Naive thymus-derived CD4-positive, alpha-beta T cell (primary cell): ENCODE measurements at places on chromosomes 2 and 18.

GRCh38 chr2:148756292-148756975, 111.9 kb downstream of the EPC2 start:
- DNase-seq: no peak

DNA sequence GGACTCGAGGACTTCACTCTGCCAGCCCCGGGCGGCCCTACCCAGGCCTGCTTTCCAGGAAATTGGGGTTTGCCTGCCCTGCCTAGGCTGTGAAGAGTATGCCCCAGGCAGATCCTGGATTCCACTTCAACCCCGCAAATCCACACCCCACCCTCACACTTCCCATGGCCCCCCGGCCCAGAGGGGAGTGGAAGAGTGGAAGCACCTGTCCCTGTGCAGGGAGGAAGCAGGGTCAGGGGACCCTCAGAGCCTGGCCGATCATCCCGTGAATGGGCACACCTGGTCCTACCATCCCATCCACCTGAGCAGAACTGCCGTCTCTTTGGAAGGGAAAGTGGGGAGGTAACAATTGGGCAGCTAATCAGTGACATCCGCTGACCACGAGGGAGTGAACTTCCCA, 245.2 kb downstream of the EIPR1 start:
- no peak for DNase-seq

DNA sequence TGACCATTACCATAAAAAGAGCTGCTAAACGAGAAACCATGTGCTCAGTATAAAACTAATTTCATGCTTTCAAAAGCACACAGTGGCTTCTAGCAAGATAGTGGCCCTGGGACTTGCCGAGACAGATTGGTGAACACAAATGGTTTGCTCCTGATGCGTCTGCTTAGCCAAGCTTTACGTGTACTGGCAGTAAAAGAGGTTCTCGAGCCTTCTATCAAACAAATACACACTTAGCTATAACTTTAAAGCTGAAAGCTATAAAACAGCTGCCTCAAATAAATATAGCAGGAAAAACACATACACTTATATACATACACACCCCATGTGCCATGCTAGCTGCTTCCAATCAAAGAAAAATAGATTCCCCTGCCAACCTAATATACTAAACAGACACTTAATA, 117.0 kb downstream of the ZNF385B start:
- DNase-seq: no peak

DNA sequence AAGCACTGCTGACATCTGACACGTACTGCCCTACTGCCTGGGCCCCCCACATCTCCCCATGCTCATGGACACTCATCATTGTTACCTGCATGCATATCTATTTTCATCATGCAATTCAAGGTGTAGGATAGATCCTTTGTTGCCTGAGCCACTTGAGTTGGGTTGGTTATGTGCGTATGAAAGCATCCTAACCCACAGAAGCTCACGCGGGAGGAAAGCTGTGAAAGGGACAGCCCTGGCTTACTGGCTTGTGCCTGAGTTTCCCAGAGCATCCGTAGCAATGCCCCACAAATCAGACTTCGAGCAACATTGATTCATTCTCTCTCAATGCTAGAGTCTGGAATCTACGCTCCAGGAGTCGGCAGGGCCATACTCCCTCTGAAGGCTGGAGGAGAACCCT, 285.5 kb downstream of the PHLPP1 start:
- DNase-seq: no peak

- no peak for DNase-seq
These were observed 18.4 kb downstream of the VPS54 start for GRCh38 chr2:64000630-64001381.

DNA sequence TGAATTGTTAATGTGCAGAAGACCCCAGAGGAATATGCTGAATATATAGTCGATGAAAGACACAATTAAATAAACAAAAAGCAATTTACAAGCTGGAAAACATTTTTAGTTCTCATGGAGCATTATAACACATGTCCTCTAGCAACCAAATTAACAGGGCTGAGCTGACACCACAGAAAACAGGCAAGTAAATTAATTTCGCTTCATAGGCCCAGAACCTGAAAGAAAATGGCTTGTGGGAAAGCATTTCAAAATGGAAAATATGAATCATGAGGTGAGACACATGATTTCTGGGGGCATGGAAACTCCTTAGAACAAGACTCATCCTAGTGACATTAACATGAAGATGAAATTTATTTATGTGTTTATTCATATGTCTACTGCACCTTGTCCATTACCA, 25.0 kb upstream of the RNF152 start:
- DNase-seq: no peak

DNA sequence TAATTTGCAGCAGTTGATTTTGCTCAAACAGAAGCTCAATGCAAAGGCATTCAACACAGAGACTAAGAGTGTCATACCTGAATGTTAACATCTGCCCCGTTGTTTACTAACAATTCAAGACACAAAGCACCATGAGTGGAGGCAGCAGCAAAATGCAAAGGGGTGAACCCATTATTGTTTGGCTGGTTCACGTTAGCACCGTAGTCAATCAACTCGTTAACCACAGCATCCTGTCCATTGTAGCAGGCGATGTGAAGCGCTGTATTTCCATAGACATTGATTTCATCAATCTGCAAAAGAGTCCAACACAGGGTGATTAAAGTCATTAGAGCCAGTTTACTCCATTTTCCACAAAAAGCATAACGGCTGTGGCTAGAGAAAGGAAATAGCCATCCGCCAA, 189.3 kb downstream of the ANKRD44 start:
- no peak for DNase-seq

DNA sequence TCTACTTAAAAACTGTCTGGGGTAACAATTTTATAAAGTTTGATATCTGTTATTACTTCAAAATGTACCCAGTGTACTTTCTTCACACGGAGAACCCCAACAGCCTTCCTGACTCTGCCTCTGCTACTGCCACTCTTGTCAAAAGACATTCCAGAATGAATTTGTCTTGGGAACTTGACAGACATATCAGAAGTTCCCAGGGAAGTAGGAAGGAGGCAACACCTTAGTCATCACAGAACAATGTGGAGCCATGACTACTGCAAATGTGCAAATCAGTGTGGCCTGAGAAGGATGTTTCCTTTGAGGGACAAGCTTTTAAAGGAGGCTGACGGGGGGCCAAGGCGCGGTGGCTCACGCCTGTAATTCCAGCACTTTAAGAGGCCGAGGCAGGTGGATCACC, 133.8 kb upstream of the RNF152 start:
- DNase-seq: no peak

- DNase-seq: no peak
These were observed 86.0 kb downstream of the PTRHD1 start for GRCh38 chr2:24707143-24707542.

- no peak for DNase-seq
These were observed 465.0 kb downstream of the ZEB2 start for GRCh38 chr2:144054911-144055310.

GRCh38 chr18:11324956-11325882, 175.8 kb upstream of the PIEZO2 start:
- DNase-seq: no peak

DNA sequence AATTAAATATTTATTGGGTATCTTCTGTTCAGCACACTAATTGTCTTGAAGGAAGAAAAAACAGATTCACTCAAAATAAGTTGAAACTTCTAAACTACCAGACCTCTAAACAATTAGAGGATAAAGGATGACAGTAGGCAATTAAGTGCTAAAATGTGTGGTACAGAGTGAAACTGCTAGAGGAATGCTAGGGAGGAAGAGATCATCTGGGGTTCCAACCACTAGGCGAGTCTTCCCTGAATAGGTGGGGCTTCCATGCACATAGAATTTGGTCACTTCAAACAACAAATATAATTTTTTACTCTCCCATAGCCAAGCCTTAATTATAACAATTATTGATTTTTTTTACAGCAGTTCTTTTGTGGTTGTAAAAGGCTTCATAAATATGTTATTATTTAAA, 559.0 kb upstream of the ZEB2 start:
- DNase-seq: no peak

GRCh38 chr2:48749291-48750127, 6.0 kb downstream of the LHCGR start:
- no peak for DNase-seq
